ENCODE measurements at places on chromosomes 13 and 19.

DNA sequence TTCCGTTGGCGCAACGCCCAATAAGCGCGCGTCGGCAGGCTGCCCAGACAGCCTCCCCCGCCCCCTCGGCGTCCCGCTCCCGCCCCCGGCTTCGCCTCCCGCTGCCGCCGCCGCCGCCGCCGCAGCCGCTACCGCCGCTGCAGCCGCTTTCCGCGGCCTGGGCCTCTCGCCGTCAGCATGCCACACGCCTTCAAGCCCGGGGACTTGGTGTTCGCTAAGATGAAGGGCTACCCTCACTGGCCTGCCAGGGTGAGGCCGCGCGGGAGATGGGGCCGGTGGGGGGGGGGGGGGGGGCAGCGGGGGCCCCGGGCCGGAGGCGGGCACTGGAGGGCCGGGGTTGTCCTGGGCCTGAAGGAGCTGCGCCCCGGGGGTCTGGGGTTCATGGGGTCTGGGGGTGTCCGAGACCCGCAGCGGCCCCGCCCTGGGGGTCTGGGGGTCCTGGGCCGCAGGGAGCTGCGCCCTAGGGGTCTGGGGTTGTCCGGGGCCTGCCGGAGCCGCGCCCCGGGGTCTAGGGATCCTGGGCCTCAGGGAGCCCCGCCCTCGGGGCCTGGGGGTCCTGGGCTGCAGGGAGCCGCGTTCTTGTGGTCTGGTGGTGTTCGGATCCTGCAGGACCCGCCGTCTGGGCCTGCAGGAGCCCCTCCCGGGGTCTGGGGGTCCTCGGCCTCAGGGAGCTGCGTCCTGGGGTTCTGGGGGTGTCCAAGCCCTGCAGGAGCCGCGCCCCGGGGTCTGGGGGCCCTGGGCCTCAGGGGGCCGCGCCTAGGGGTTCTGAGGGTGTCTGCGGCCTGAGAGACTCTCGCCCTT, at the start of gene HDGFL2:
HDGFL2 (plus strand) TSS at position 124 of the 801 bp plus-strand sequence; CDS start at position 178, 54 bp downstream.
- DNase-seq = no peak

DNA sequence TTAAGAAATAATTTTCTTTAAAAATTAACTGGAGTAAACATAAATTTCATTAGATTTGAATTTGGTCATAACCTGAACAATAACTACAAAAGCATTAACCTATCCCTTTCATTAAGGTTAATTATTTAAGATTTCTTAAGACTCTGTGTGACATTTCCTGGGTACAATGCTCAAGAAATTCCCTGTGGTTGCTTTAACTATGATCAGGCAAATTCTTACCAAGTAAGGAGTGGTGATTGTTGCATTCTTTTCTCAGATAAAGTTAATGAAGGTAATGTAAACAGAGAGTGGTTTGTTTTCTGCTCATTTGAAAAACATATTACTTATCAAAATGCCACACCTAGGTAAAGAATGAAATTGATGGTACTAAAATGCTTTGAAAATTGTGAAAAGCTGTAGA, 114.8 kb upstream of the MIR17HG start:
- no peak for DNase-seq

DNA sequence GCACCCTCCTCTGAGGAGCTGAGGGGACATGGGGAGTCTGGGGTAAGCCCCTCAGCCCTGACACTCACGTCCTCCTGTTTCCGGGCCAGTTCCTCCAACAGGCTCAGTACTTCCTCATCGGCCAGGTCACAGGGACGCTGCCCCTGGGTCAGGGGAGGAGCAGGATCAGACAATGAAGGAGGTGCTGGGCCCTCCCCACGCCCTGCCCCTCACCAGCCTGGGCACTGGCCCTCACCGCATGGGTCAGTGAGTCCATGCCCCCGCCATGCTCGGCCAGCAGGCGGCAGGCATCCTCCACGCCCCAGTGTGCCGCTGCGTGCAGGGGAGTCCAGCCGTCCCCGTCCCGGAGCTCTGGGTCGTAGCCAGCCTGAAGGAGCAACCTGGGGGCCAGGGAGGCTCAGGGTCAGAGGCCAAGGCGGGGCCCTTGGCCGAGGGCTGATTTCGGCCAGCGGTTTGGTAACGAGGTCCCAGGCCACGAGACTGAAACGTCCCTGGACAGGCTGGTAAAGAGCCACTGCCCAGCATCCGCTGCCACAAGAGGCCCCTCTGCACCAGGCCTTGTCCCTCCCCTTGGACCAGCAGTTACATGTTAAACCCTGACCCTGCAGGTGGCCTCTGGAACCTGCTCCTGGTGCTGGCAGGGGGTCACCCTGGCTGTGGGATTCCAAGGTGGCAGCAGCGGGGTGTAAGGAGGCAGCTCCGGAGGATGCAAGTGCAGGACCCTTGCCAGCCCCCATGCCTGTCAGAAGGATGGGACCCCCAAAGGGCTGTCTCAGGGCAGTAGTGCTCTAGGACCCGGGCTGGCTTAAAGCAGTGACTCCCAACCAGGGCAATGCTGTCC, 18.5 kb downstream of the PPP1R12C start:
- DNase-seq = no peak

DNA sequence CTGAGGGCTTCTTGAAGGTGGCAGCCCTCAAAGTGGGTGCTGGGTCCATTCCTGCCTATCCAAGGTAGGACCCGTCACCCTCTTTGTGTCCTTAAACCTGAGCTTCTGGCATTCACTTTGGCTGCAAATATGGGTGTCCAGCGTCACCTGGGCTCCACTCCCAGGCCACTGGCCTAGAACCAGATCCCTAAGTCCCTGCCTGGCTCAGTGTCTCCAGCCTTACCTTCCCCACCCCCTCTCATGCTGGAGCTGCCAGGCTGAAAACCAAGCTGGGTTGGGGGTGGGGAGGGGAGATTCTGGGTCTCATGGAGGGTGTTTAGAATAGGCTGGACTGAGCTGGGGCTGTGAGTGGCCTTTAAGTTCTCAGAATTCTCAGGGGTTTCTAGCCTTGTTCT, 12.4 kb downstream of the PDE4A start:
- DNase-seq = no peak

DNA sequence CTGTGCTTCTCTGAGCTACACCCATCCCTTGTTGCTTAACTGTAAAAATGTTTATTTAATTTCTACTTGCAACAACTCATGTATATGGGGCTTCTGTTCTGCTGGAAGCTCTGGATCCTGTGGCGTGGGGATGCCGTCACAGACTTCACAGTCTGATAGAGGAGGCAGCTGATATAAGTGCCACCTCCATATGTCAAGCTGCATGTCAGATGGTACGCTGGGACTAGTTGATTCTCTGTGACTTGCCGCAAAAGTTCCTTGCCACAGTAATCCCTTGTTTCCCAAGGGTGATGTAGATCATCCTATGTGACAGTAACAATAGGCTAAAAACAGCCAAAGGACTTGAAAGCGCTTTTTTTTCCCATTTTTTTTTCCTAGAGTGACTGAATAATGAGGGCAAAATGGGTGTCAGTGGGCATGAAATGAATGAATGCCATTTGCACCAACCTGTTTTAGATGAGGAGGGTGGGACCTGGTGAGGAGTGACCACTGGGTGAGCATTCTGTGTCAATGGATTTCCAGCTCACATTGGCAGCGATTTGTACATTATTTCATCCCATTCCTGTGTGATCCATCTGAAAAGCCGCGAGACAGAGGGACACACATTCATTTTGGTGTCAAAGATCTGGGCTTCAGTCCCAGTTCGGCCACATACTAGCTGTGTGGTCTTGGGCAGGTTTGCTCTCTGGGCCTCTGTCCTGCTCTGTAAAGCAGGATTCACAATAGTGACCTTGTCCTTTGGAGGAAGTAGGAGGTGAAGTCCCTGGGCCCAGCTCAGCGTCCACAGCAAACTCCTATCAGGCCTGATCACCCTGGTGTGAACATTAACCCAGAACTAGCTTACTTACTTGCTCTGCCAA, 88.9 kb upstream of the RNF113B start:
- DNase-seq = no peak

DNA sequence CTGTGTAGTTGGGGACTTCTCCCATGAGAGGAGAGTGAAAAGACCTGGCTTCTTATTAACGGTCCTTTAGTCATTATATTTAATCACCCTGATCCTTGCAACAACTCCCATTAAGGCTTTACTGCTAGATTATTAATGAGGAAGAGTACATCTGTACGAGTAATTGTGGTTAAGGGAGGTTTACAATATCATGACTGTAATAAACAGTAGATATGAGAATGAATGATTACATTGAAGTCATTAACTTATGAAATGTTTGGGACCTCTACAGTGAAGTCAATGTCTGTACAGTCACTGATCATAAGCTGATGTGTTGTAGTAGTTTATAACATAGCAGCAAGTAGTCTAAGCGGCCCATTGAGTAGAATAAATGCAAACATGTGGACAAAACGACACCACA, 24.7 kb downstream of the FGF9 start:
- DNase-seq = no peak

GRCh38 chr13:92972751-92973150, 253.9 kb upstream of the GPC6 start:
- DNase-seq = no peak

GRCh38 chr19:23283925-23284324, 33.7 kb upstream of the ZNF724 start:
- peak; percentile 11 for DNase-seq

Measured in GDM1 (cell line).